ENCODE measurements at places on chromosomes 6 and 20. TPM values are rescaled to one million over a fixed set of nuclear protein-coding genes. Genes with fewer than 3 reads are reported as not detected.

- no peak for ATAC-seq
Measured at GRCh38 chr6:125346201-125346925, 44.6 kb upstream of the HDDC2 start.

DNA sequence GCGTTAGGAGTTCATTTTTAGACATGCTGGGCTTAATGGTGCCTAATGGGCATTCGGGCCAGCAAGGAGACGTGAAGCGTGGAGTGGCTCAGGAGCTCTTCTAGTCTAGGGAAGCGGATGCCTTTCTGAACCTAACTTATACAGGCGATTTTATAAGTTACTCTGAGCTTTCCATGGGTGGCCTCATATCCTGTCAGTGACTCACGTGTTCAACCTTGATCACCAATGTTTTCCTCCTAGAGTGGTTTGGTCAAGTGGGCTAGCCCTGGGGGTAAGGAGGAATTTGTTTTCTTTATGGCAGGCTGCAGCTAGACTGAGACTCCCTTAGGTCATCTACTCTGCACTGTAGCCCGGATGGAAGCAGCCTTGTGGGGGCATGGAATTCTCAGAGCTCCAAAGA lies 52.1 kb downstream of the PLAGL1 start:
- ATAC-seq: no peak

- no peak for ATAC-seq
Measured at GRCh38 chr20:33753143-33753542, 21.3 kb downstream of the ZNF341 start.

DNA sequence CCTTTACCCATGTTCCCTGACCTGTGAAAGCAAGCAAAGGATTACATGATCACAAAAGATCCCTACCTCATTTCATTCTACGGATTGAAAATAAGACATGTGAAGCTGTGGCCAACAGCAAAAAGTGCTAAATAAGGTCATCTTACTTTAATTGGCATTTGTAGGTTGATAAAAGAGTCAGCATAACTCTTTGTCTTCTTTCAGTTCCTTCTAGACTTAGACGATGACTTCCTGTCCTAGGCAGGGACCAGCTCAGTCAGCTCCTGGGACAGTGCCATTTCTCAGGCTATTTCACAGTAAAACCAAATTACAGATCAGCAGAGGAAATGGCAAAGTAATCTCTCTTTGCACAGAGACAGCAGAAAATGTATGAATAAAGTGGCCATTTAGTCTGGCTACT lies 480.7 kb downstream of the RFPL4B start:
- no peak for ATAC-seq

DNA sequence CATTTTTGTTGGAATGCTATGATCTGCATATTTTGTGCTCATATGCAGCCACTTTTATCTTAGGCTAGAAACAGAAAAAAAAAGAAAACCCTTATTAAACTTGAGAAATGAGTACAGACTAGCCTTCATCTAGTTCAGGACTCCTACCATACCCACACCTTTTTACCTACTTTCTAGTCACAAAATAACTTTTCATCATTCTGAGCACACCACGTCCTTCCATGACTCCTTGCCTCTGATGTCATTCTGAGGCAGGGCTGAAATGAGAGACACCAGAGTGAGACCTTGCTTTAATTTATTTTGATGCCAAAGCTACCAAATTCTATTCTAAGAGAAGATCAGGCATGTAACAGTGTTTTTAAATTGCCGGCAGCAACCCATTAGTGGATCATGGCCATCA lies 38.8 kb downstream of the SNX3 start:
- no peak for ATAC-seq

DNA sequence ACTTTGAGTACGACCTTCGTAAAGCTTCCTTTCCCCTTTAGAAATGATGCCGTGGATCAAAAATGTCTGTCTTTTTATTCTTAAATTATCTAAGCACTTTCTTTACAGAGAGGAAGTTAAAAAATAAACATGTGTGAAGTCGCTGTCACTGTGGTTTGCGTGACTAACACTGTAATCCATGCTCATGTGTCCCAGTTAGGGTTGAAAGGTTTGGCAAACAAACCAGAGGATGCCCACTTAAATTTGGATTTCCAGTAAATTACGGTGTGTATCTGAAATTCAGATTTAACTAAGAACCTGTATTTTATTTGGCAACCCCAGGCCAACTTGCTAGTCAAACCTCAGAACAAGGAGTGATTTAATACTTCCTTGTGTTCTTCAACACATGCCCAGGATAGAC lies 21.1 kb downstream of the HLA-DRB1 start:
- no peak for ATAC-seq

- ATAC-seq: no peak
Measured at GRCh38 chr6:141029908-141030307, 1102.8 kb upstream of the GJE1 start.

DNA sequence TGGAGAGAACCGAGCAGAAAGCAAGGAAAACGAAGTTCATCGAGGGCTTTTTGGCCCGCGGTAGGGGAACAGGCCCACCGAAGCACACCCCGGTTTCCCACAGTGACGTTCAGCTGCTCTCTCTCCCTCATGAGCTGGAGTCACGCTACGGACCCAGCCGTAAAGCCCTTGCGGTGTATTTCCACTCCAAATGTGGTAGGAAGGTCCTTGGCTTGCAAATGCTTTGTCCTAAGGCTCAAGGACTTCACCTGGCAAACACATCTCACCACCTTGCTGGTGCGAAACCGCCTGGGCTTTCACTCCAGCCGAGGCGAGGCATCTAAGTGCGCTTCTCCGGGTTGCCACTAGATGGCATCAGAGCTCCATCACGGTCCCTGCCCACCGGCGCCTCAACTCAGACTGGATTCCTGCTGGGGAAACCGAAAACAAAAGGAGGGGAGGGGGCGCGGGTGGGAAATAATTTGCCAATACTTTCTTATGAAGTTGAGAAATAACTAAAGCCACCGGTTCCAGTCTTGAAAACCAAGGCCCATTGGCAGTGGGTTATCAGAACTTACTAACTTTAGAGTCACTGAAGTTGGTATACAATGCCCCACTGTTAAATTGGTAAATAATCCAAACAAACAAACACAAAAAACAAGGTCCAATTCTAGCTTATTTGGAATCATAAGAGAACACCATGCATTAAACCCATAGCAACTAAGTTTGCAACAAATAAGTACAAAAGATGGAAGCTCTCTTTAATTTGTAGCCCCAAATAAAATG lies 13.4 kb upstream of the FOXC1 start:
- peak; percentile 85 for ATAC-seq

DNA sequence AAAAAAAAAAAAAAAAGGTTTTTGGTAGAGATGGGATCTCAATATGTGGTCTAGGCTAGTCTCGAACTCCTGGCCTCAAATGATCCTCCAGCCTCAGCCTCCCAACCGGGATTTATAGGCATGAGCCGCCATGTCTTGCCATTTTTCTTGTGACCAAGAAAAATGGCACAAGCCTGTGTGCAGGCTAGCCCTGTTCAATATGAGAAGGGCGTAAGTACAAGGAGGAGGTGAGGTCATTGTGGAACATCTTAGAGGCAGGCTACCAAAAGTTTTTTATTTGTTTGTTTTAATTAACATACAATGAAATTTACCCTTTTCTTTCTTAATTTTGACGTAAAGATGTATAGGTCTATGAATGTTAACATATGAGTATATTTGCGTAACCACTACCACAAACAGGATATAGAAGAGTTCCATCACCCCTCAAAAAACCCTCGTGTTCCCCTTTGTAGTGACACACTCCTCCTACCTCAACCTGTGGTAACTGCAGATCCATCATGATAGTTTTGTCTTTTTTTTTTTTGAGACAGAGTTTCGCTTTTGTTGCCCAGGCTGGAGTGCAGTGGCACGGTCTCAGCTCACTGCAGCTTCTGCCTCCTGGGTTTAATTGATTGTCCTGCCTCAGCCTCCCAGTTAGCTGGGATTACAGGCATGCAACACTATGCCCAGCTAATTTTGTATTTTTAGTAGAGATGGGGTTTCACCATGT lies 28.3 kb upstream of the KIF3B start:
- ATAC-seq: no peak

DNA sequence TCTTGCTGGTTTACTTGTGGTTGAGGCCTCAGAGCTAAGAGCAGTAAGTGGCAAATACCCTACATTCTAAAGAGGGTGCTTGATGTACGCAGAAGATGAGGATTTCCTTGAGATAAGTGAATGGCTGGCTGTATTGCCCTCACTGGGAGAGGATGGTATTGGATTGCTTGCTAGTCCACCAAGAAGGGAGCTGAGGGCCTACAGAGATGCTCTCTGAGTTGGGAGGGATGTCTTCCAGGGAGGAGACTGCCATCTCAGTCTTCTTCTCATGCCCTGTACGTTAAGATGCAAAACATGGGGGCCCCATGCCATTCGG lies 669.1 kb downstream of the UTRN start:
- ATAC-seq: no peak

GRCh38 chr20:60589623-60590022 lies 631.4 kb downstream of the CDH26 start:
- ATAC-seq: peak; percentile 65

DNA sequence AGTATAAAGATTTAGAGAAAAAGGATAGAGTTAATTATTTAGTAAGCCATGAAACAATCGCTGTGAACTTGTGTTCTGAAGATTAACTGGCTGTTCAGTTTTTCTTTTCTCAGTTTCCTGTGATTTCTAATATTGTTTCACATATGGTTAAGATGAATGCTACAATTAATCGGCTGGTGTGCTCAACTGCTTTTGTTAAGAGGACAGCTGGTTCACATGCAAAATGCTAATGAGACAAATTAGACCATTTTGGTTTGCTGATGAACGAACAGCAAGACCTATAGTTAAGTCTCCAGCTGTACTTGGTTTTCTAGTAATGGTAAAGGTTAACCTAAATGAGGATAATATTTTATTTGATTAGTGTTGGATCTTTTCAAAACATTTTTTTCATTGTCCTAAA lies 10.8 kb upstream of the NHSL1 start:
- no peak for ATAC-seq

DNA sequence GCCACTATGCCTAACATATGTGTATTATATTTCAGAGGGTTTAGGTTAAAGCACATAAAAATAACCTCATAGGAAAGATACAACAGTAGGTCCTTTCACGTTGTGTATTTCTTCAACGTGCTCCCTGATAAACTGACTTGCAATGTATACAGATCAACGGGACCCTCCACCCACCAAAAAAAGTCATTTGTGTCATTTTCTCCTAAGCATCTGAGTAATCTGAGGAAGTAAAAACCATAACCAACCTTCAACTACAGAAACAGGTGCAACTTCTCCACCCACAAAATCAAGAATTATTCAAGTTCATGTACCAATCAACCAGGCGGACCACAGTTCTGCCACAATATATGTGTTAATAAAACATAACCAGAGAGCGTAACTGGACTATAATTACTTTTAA lies 54.9 kb upstream of the NHSL1 start:
- no peak for ATAC-seq

DNA sequence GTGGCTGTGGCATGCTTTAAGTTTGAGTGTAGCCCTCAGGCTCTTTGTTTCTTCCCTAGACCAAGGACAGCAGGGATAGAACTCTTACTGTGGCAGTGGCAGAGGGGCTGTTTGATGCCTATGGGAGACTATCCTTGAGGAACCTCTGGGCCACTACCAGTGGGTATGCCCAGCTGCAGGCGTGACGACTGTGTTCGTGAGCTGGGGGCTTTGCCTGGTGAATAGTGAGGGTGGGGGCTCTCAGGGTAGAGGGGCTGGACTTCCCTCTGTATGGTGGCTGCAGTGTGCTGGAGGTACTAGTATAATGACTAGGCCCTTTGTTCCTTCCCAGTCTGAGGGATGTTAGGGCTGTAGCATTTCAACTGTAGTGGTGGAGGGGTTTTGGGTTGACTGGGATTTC lies 1242.0 kb downstream of the KHDRBS2 start:
- ATAC-seq: no peak

GRCh38 chr6:26224940-26225847 lies 138.0 kb downstream of the HFE start:
- peak; percentile 76 for ATAC-seq

HCRTR2 gene
- 8.6 TPM for total RNA-seq

THBD gene
- 0.14 TPM for total RNA-seq

NNAT gene
- 213 TPM for total RNA-seq

ARMH2 gene
- not detected for total RNA-seq

PPP2R5D gene
- 22.9 TPM for total RNA-seq

TSPO2 gene
- not detected for total RNA-seq

HTR1B gene
- total RNA-seq: 8.2 TPM

WASF1 gene
- total RNA-seq: 32.4 TPM

CAP2 gene
- total RNA-seq: 11.4 TPM

Measured in motor neuron (in vitro differentiated cells).